ENCODE measurements at places on chromosomes 2 and 18.

DNA sequence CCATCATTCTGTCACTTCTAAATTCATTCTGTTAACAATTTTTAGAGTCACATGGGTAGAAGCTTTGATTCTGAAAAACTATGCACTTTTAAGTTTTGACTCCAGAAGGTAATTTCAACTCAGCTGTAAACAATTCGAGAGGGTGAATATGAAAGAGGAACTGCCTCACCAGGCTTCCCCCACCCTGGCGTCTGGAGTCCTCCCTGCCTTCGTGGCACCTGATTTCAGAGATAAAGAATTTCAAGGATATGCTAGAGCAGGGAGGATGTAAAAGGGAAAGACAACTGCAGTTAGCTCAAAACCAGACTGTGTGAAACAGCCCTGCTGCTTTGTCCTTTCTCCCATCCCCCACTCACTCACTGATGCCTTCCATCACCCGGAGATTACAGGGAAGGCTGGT is 40.7 kb downstream of the ONECUT2 start:
- DNase-seq: no peak

DNA sequence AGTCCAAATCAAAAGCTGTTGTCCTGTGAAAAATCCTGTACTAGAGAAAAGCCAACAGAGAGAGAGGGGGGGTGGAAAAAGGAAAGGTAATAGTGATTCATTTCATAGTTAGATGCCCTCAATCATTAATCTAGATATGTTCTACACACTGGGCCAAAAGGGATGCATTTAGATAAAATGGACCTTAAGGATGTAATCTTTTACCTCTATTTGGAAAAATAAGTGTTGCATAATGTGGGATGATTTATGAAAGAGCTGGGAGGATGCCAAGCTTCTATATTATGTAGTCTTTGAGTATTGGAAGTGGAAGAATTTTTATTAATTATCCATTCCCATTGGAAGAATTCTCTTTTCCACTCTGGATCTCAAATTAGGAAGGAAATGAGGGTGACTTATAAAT is 480.5 kb upstream of the ZEB2 start:
- DNase-seq: no peak

DNA sequence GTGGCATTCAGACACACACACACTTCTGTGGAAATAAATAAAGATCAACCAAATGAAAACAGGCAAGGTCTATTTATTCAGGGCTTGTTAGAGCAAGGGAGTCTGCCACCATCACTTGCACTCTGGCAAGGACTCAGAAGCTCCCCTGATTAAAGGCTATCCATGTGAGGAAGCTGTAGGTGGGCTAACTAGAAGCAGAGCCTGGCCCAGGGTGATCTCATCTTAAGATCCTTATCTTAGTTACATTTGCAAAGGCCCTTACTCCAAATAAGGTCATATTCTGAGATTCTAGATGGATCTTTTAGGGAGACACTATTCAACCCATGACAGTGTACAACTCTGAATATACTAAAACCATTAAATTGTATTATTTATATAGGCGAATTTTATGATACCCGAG is 190.0 kb upstream of the SRD5A2 start:
- DNase-seq: no peak

DNA sequence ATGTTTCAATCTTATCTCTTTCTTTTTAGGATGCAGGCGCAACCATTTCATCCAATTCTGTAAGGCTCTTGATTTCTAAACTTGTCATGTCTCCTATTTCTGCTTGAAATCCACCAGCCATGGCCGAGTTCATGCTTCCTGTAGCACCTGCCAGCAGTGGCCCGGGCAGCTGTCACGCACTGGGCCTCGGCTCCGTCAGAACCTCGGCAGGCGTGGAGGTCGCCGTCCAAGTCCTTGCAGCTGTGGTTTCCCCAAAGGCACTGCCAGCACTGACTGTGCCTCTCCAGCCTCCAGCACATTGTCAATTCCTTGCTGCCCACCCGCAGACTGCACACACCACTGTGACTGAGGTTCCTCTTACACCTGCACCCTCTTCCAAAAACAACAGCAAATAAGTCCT is 188.7 kb upstream of the SALL3 start:
- no peak for DNase-seq

DNA sequence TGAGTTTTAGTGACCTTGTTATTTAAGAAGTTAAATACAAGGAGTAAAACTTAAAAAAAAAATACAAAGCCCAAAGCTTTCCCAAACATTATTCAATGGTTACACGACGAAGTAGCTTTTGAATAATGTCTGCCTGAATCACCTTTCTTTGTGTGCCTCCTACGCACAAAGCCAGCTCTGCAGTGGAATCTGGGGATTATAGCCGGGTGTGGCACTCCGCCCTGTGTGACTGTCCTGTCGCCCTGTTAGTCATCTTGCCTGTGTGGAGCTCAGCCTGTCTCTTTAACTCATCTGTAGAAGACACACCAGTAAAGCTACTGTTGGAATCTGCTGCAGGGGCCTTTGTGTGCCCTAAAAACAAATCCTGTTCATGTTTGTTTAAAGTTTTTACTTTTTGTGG is 79.4 kb upstream of the TCF7L1 start:
- no peak for DNase-seq

DNA sequence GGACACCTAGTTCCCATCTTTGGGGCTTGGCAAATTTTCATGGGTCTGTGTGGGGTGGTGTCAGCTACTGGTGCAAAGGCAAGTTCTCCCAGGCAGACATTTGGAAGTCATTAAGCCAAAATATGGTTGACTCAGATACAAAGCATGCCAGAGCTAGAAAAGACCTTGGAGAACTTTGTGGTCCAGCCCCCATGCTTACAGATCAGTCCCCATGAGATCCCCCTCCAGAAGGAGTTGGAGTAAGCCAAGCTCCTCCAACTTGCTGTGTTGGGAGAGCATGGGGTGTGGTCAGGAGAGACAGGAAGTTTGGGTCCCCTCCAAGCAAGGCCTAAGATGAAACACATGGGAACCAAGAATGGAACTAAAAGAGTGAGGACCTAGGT is 224.5 kb downstream of the CYP26B1 start:
- no peak for DNase-seq

- DNase-seq: no peak
These were observed 66.5 kb downstream of the CAB39 start for GRCh38 chr2:230779126-230779525.
